ENCODE measurements at places on chromosomes 2 and 18.

- peaks cover 10% of the 10 kb centered on the region for H3K27me3 ChIP-seq
- no peak for DNase-seq
- no peak overlapping the region for H3K27ac ChIP-seq
- H3K36me3 ChIP-seq = no peaks in the 10 kb centered on the region
Measured at GRCh38 chr18:574149-574860, 5.9 kb upstream of the CETN1 start.

- H3K4me1 ChIP-seq = no peaks in the 10 kb centered on the region
- no peaks in the 10 kb centered on the region for H3K36me3 ChIP-seq
- DNase-seq = no peak
Measured at GRCh38 chr18:30925795-30926194, 116.7 kb downstream of the DSC3 start.

DNA sequence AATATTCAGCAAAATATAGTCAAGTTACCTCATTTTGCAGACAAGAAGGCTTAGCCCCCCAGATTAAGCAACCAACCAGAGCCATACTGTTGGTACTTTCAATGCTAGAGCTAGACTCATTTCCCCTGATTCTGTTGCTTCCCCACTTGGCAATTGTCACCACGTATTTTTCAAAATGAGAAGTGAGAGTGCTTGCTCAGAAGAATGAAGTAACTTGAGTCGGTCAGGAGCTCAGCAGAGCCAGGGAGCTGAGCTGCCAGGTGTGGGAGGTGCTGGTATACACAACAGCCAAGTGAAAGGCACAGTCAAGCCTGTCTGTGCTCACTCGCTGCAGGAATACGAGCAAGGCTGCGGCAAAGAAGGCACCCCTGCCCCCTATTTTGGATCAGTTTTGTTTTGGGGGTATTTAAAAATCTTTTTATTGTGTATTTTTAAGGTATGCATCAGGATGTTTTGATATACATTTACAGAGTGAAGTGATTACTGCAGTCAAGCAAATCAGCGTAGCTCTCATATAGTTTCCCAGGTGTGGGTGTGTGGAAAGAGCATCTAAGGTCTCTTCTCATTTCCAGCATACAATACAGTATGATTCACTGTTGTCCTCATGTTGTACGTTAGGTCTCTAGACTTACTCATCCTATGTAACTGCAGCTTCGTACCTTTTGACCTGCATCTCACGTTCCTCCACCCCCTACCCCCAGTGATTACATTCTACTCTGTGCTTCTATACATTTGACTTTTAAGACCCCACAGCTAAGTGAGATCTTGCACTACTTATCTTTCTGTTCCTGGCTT is 62.4 kb downstream of the MRPS9 start:
- no peaks in the 10 kb centered on the region for H3K27me3 ChIP-seq
- no peak overlapping the region for H3K27ac ChIP-seq
- peak; percentile 15 for DNase-seq

GRCh38 chr2:96537734-96538486 is 1.4 kb downstream of the ARID5A start:
- H3K4me1 ChIP-seq = peaks cover 48% of the 10 kb centered on the region
- no peaks in the 10 kb centered on the region for H3K27me3 ChIP-seq
- H3K36me3 ChIP-seq = peaks cover 30% of the 10 kb centered on the region
- H3K27ac ChIP-seq = peak overlapping the region; percentile 95
- peak overlapping the region; percentile 97 for H3K4me3 ChIP-seq
- peak; percentile 43 for DNase-seq

DNA sequence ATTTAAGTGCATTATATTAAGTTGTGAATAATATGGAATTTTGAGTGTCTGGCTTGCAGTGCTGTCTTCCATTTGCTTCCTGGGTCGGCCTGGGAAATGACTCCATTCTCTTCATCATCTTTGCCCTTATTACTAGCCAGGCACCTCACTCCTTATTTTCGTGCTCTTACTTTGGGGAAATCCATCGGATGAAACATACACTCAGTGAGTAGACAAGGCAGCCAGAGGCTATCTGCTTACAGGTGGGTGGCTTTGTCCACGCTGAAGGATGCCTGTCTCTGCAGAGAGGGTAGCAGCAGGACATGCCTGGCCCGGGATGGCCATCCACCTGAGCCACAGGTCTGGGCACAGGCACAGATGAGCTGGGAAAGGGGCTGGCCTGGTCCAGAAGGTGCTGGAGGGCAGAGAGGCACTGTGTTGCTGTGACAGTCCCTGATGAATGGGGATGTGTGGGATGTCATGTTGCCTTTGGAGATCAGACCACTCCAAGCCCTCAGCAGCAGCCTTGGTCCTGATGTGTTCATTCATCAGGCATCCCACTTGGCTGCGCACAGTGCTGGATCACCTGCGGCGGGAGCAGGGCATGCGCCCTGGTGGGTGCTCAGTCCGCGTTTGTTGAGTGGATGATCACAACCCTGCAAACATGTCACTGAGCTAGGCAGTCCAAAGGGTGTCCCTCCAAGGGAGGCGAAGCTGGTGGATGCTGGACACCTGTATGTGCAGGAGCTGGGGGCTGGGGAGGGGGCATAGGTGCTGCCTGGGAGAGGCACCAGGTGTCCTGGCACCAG is 236.0 kb downstream of the LDLRAD4 start:
- no peaks in the 10 kb centered on the region for H3K36me3 ChIP-seq
- no peak for DNase-seq
- H3K4me3 ChIP-seq = no peak overlapping the region
- H3K4me1 ChIP-seq = peaks cover 27% of the 10 kb centered on the region
- peaks cover 31% of the 10 kb centered on the region for H3K27me3 ChIP-seq

- DNase-seq = no peak
- no peaks in the 10 kb centered on the region for H3K27me3 ChIP-seq
- H3K4me3 ChIP-seq = no peak overlapping the region
Measured at GRCh38 chr18:67935638-67936037, 419.1 kb upstream of the DSEL start.

GRCh38 chr2:118954297-118955060 is 12.5 kb downstream of the MARCO start:
- DNase-seq = no peak
- H3K27me3 ChIP-seq = peaks cover 23% of the 10 kb centered on the region
- no peaks in the 10 kb centered on the region for H3K4me1 ChIP-seq
- no peak overlapping the region for H3K4me3 ChIP-seq
- H3K36me3 ChIP-seq = no peaks in the 10 kb centered on the region

DNA sequence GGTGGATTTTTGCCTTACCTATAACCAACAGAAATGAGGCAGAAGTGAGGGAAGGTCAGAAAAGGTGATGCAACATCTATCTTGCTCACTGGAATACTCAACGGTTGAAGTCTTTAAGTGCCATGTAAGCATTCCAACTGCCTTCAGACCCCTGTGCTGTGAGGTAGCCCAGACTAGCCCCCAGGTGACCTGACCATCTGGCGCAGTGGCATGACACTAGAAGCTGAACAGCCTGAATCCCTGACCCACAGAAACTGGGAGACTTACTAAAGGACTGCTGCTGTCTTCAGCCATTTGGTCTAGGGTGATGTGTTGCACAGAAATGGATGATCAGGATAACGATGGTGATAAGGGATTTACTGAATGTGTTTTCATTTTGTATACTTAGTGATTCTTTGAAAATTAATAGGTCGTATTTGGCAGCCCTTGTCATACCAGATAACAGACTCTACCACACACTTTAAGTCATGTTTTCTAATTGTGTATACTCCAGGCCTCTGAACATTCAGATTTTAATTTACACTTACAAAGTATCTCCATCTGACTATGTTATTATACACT is 161.5 kb downstream of the STK39 start:
- H3K4me3 ChIP-seq = no peak overlapping the region
- H3K27ac ChIP-seq = no peak overlapping the region
- H3K27me3 ChIP-seq = no peaks in the 10 kb centered on the region

DNA sequence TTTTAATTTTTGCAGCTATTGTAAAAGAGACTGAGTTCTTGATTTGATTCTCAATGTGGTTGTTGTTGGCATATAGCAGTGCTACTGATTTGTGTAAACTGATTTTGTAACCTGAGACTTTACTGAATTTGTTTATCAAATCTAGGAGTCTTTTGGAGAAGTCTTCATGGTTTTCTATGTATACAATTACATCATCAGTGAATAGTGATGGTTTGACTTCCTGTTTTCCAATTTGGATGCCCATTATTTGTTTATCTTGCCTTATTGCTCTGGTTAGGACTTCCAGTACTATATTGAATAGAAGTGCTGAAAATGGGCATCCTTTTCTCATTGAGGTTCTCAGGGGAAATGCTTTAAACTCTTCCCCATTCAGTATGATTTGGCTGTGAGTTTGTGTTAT is 99.7 kb downstream of the GULP1 start:
- no peak overlapping the region for H3K27ac ChIP-seq
- H3K4me1 ChIP-seq = no peaks in the 10 kb centered on the region
- DNase-seq = no peak
- H3K27me3 ChIP-seq = no peaks in the 10 kb centered on the region
- H3K36me3 ChIP-seq = no peaks in the 10 kb centered on the region
- no peak overlapping the region for H3K4me3 ChIP-seq

GRCh38 chr2:33287507-33288005 is 188.9 kb upstream of the RASGRP3 start:
- H3K4me3 ChIP-seq = no peak overlapping the region
- H3K27ac ChIP-seq = no peak overlapping the region
- H3K36me3 ChIP-seq = no peaks in the 10 kb centered on the region
- peaks cover 23% of the 10 kb centered on the region for H3K27me3 ChIP-seq
- H3K4me1 ChIP-seq = no peaks in the 10 kb centered on the region

- H3K4me1 ChIP-seq = no peaks in the 10 kb centered on the region
- H3K27me3 ChIP-seq = no peaks in the 10 kb centered on the region
- H3K36me3 ChIP-seq = no peaks in the 10 kb centered on the region
- no peak overlapping the region for H3K27ac ChIP-seq
- no peak overlapping the region for H3K4me3 ChIP-seq
Measured at GRCh38 chr18:60311676-60312360, 60.8 kb downstream of the MC4R start.

- H3K27ac ChIP-seq = no peak overlapping the region
- H3K27me3 ChIP-seq = peaks cover 27% of the 10 kb centered on the region
- no peaks in the 10 kb centered on the region for H3K36me3 ChIP-seq
- H3K4me3 ChIP-seq = no peak overlapping the region
Measured at GRCh38 chr2:176601066-176601465, 331.8 kb downstream of the MTX2 start.

DNA sequence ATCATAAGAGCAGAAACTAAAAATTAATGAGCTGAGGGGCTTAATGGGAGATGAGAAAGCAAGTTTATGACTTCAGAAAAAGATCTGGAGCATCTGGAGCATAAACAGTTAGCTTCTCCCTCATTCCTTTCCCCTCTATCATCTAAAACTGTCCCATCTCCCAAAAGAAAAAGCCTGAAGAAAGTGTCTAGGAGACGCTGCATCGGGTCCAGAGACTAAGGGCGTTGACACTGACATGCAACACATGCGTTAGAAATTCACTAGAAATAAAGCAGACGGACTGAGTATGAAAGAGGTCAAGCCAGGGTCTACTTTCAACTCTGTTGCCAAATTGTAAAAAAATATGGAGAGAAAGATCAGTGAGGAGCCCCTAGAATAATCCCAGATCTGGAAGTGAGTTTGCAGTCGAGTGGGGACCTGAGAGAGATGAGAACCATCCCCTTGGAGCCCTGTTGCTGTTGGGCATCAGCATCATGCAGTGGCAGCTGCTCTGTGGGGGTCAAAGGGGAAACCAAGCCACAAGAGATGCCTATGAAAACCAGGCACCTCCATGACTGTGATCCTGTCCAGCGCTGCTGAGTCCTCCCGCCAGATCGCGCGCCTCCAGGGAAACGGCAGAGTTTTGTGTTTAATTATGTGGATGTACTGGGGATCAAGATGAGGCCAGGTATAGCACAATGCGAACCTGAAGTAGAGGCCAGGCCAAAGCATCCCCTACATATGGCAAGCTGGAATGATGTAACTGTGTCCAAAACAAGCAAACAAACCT is 13.9 kb downstream of the ANTXR1 start:
- H3K36me3 ChIP-seq = no peaks in the 10 kb centered on the region
- H3K4me1 ChIP-seq = no peaks in the 10 kb centered on the region
- no peak overlapping the region for H3K4me3 ChIP-seq
- H3K27ac ChIP-seq = no peak overlapping the region
- H3K27me3 ChIP-seq = no peaks in the 10 kb centered on the region

- H3K27ac ChIP-seq = no peak overlapping the region
- peaks cover 15% of the 10 kb centered on the region for H3K4me1 ChIP-seq
- no peak overlapping the region for H3K4me3 ChIP-seq
- DNase-seq = no peak
Measured at GRCh38 chr2:224405841-224406370, 4.0 kb upstream of the FAM124B start.

DNA sequence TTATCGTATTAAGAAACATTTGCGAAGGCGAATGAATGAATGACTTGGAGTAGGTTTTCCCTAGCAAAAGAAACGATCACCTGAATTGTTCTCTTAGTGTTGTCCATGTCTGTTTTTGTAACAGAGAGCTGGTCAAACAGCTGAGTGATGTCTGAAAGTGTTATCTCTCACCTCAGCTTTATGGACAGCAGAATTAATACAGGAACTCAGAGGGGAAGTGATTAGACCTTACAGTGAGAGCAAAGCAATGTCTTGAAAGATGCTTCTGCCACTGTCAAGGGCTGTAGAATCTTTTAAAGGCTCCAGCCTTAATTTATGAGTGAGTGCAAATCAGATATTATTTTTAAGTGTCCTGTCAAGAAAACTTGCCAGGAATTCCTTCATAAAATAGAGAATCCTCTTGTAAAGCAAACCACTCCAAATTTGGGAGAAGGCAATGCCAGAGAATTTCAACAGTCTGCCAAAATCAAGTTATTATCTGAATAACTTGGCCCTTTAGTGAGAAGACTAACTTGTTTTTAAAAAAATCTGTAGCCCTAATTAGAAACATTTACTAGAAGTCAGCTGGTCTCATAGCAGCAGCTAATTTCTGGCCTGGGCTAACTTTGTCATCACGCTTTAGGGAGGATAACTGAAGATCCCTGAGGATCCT is 60.7 kb downstream of the CDC42EP3 start:
- H3K36me3 ChIP-seq = peaks cover 2% of the 10 kb centered on the region
- H3K4me3 ChIP-seq = no peak overlapping the region
- no peaks in the 10 kb centered on the region for H3K27me3 ChIP-seq
- peaks cover 6% of the 10 kb centered on the region for H3K4me1 ChIP-seq
- no peak overlapping the region for H3K27ac ChIP-seq

DNA sequence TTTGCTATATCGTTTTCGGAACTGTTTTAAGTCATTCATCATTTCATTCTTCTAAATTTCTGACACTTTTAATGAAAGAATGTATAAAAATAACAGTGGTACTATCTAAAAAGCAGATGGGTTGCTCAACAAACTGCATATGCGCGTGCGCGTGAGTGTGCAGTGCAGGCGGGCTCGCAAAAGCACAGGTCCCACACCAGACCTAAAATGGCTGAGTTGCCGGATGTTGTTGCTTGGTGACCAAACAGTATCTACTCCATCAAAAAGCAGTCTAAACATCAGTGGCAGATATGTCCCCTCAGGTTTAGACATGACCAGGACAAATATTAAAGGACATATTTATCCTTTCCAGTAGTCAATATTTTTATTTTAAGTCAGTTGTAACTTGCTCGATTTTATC is 5.1 kb downstream of the NOL4 start:
- no peaks in the 10 kb centered on the region for H3K36me3 ChIP-seq
- peaks cover 10% of the 10 kb centered on the region for H3K4me1 ChIP-seq

- no peaks in the 10 kb centered on the region for H3K27me3 ChIP-seq
- no peak overlapping the region for H3K4me3 ChIP-seq
- no peaks in the 10 kb centered on the region for H3K36me3 ChIP-seq
- peak; percentile 1 for DNase-seq
- H3K4me1 ChIP-seq = peaks cover 2% of the 10 kb centered on the region
Measured at GRCh38 chr2:195094330-195094729, 562.7 kb upstream of the SLC39A10 start.

All from stimulated activated naive B cell treated with anti-CD40 and anti-IgM and Interleukin-4, amounts not matched to agents 10 μg/mL and 1 μg/mL and 100 μg/mL, for 72 hours (primary cell).